OCI-LY7 (cell line): ENCODE measurements at places on chromosomes 16 and 17.

GRCh38 chr17:42365136-42365535 is 23.1 kb downstream of the STAT3 start:
- DNase-seq, result no peak

GRCh38 chr16:15682105-15682570 is 32.1 kb downstream of the NDE1 start:
- DNase-seq, result peak; percentile 25

GRCh38 chr17:17944242-17944641 is 28.0 kb downstream of the TOM1L2 start:
- DNase-seq, result no peak

DNA sequence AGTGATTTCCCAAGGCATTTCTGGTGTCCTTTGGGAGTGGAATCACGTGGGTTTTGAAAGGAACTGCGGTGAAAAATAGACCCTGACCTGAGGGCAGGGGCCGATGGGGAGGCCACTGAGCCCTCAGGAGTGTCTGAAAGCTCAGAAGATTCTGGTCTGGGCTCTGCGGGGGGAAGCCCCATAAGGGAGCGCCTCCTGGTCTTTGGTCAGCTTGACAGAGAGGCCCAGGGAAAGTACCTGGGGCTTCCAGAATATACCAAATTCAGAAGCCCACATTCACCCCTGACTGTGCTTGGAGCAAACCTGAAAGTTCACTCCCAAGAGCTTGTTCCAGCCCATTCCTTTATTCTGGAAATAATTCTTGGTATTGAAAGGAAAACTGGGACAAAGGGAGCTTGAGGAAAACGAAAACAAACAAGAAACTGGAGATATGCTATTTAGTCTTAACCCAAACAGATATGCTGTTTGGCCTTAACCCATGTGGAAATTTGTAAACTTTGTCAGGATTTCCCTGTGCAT is 23.2 kb upstream of the NAGLU start:
- no peak for DNase-seq

- no peak for DNase-seq
Measured at GRCh38 chr16:68902969-68903345, 59.6 kb downstream of the TANGO6 start.

GRCh38 chr17:45342871-45343526 is 26.2 kb upstream of the MAP3K14 start:
- no peak for DNase-seq

DNA sequence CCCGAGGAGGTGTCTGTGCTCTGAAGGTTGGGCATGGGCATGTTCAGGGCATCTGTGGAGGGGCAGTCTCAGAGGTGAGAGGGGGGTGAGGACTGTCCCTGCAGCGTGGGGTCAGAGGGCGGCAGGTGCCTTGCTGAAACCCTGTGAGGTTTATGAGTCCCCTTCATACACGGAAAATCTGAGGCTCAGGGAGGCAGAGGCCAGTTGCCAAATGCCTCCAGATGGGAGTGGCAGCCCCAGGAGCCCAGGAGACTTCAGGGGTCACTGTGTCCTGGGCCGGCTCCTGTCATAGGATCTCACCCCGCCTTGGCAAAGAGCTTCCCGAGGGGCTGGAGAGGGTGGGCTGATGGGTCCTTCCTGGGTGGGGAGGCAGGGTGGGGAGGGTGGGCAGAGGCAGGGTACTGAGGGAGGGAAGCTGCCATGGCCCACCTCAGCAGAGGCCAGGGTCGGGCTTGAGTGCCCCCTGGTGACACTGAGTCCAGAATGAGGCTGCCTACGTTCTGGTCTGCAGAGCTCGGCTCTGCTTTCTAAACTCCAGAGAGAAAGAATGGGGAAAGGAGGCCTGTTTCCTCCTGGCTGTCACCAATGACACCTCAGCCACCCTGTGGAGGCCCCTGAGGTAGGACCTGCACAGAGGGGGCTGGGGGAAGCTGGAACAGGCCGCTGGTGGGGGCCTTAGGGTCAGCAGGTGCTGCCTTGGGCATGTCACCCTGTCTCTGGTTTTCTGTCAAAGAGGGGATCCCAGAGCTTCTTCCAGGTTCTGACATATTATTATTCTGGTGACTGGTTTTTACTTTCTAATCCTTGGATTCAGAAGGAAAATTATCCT is 1.1 kb downstream of the LGALS9 start:
- DNase-seq, result no peak

GRCh38 chr17:72931635-72932034 is 160.9 kb downstream of the SLC39A11 start:
- no peak for DNase-seq

- DNase-seq, result no peak
Measured at GRCh38 chr16:16014329-16015224, 65.2 kb downstream of the ABCC1 start.

GRCh38 chr17:3963237-3964201 is 718 bp downstream of the ATP2A3 start:
- DNase-seq, result peak; percentile 95

GRCh38 chr16:85590506-85590832 is 22.7 kb upstream of the GSE1 start:
- DNase-seq, result no peak

DNA sequence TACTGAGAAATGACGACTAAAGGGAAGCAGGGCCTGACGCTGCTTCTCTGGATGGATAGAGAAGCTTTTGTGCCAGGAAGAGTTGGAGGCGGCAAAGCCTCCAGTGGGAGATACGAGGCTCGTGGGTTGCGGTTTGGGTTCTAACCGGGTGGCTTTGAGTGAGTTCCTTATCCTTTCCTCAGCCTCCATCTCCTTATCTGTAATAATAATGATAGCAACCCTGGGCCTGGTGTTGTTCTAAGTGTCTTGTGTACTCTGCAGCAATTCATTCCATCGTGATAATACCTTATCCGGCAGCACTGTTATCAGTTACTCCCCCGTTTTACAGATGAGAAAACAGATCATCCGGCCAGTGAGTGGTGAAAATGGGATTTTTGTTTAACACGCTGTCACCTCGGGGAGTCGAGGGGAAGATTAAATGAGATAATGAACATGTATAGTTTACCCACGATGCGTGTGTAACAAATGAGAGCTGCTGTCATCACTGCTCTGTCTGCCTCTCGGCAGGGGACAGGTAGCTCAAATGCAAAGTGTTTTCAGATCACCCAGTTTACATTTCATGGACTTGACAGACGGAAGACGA is 52.0 kb upstream of the LHX1 start:
- DNase-seq, result no peak

- no peak for DNase-seq
Measured at GRCh38 chr16:4384509-4384942, 12.9 kb downstream of the VASN start.

DNA sequence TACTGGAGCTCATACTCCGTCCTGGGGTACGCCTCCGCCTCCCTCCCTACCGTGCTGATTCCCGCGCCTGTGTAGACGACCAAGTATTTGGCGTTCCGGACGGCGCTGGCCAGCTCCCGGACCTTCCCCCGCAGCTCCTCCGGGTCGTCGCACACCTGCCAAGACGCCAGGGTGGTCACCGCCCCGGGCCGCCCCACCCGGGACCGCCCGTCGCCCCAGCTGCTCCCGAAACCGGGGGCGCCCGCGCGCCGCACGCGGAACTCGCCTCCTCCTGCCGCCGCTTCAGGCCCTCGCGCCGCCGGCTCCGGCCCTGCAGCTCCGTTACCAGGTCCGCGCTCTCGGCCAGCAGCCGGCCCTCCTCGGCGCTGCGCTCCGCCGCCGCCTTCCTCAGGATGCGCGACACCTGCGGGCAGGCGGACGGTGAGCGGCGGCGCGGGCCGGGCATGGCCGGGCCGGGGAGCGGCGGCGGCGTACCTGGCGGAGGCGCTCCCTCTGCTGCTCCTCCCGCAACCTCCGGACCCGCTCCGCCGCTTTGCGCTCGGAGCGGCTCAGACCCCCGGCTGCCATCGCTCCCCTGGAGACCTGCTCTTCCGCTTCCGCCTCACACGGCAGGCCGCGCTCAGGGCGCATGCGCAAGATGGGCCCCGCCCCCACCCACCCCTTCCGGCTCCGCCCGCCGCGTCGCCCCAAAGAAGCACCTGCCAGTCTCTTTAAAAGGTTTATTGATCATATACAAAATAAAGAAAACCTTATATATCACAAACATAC is at the start of gene SIRT7:
Gene SIRT7 (minus strand): TSS at position 612 of the 768 bp plus-strand sequence. CDS start 45 bp downstream, at position 567.
- peak; percentile 94 for DNase-seq

DNA sequence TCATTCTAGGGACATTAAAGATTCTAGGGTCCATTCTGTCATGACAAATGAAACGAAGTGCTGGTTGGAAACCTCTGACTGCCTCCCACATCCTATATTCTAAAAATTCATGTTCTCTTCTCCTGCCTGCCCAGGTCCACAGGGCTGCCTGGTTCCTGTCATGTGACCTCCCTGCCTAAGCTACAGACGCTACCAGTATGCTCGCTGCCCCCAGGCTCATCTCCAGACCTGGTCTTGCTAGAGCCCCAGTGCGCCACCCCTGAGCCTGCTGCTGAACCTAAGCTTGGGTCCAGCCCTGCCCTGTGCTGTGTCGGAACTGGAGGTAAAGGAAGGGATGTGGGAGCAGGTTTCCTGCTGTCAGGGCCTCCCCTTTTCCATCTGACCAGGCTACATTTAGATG is 231.6 kb upstream of the CDH5 start:
- no peak for DNase-seq

- DNase-seq, result no peak
Measured at GRCh38 chr17:71511266-71511995, 609.4 kb upstream of the SOX9 start.

- DNase-seq, result peak; percentile 30
Measured at GRCh38 chr16:649631-650030, 466 bp downstream of the WDR90 start.

DNA sequence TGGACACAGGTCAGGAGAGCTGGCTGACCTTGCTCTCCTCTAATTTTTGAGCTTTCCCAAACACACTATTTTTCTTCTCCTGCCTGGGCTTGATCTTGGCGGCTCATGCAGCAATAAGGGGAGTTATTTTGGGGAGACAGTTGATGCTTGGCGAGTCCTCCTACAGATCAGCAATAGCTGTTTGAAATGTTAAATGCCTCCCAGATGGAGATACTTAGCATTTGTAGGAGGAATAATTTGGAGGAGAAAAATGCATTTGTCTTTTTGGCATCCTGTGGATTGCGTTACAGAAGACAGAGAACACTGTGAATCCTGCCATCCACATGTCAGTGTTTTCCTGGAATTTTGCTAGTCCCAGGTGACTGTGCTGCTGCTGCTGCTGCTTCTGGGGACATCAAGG is 328.0 kb upstream of the XYLT1 start:
- DNase-seq, result no peak

GRCh38 chr16:86951041-86951822 is 366.0 kb downstream of the C16orf95 start:
- DNase-seq, result no peak

GRCh38 chr16:2761472-2761871 is 9.0 kb downstream of the SRRM2 start:
- DNase-seq, result no peak

GRCh38 chr16:89623511-89624261 is 10.2 kb downstream of the DPEP1 start:
- DNase-seq, result no peak

DNA sequence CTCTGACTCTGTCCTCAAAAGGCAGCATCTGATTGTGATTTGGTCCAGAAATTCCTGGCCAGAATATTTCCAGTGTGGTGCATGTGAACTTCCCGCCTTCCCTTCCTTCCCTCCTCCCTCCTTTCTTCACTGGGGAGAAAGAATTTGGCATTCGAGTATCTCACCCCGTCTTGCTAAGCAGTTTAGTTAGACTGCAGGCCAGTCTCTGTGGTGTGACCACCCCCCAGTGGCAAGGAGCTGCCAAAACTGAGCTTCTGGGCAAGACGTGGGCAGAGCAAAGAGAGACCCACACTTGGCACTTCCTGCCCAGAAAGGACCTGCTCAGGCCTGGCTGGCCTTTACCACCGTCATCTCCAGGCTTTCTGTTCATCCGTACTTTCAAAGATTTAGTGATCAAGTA is 36.4 kb downstream of the SNX20 start:
- no peak for DNase-seq

GRCh38 chr17:15456496-15456895 is 10.9 kb downstream of the CDRT4 start:
- DNase-seq, result no peak

DNA sequence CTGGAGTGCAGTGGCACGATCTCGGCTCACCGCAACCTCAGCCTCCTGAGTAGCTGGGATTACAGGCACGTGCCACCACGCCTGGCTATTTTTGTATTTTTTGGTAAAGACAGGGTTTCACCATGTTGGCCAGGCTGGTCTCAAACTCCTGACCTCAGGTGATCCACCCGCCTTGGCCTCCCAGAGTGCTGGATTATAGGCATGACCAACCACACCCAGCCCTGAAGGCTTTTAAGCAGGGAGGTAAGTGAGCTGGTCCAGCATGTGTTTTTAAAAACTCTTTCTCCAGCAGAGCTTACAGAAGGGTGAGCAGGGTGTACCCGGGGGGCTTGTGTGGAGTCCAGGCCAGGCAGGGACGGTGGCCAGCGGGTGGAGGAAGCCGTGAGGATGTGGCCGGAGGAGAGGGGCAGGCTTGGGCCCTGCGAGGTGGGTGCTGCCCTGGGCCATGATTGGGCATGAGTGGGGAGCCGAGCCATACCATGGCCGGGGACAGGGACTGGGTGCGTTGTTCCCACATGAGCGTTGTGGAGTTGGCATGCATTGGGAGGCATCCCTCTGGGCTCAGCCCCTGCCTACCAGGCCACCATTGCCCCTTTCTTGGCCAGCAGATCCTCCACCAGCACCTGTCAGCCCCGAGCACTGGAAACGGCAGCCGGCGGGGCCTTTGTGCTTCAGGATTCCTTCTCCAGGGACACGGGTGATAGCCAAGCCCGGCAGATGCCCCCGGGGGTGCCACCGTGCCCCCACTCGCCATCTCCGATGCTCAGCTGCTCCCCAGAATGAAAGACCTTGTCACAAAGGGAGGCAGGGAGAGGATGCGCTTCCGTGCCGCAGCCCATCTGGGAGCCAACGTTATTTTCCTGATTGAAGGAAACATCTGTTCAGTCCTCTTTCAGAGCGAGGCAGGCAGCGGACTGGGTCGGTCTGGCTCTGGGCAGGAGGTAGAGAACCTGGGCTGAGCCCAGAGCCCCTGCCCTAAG is 64.5 kb downstream of the RAI1 start:
- DNase-seq, result no peak

- DNase-seq, result no peak
Measured at GRCh38 chr17:69361156-69361555, 34.2 kb upstream of the ABCA5 start.

DNA sequence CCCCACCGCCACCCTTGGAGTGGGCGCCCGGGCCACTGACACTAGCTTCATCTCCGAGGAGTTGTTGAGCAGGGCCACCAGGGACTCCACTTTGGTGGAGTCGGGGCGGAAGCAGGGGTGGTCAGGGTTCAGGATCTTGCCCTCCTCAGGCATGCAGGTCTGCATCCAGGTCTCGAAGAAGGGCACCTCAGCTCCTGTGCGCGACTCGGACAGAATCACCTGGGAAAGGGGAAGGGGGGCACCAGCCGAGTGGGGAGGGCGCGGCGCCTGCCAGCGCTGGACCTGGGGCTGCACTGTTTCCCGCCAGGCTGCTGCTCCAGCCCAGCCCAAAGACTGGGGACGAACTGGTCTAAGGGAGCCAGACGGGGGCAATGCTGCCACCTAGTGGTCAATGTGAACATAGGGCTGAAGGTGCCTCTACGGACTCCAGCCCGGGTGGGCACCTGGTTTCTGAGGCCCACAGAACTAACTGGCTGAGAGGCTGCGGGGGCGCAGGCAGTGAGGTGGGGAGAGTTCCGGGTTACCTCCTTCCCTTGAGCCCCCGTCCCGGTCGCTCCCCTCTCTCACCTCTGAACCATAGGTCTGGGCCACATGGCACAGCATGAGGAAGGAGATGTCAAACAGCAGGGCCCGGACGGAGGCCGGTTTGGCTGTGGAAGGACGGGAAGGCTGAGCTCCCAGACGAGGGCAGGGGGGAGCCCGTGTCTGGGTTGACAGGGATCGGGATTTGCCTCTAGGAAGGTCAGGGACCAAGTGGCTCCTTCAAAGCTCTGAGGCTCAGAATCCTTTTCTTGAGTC is 11.8 kb downstream of the CSF3 start:
- DNase-seq, result peak; percentile 85

GRCh38 chr17:37642681-37643080 is 565 bp downstream of the DDX52 start:
- peak; percentile 16 for DNase-seq
